Activated CD4-positive, alpha-beta memory T cell treated with anti-CD3 and anti-CD28 coated beads for 36 hours (primary cell): ENCODE measurements at places on chromosomes 3 and 15.
A peak's percentile ranks its signal among the peaks of the same experiment; 100 is the strongest.

DNA sequence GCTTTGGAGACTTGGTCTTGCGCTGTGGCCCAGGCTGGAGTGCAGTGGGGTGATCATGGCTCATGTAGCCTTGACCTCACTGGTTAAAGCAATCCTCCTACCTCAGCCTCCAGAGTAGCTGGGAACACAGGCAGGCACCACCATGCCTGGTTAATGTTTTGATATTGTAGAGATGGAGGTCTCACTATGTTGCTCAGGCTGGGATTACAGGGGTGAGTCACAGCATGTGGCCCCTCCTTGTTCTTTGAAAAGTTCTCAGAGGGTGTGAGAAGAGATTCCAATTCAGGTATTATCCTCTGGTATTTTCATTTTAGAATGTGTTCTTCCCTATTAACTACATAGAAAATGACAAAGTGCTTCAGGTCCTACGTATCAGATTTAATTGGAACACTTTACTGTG is 51.9 kb upstream of the RPL32 start:
- no peak for DNase-seq

DNA sequence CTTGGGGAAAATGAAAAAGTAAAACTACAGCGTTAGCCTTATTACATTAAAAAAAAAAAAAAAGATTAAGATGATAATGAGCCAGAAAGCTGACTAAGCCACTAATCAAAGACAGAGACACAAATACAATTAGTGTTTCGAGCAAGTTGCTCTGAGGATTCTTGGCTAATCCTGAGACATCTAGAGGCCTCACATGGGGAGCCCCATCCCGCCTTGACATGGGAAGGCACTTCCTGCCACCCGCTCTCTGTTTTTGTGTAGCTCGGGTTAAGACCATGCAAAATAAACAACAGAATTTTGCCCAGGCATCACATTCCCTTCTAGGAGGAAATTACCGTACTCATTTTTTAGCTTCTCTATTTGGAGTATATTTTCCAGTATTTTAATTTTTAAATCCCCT is 15.3 kb downstream of the HESX1 start:
- DNase-seq, result no peak

DNA sequence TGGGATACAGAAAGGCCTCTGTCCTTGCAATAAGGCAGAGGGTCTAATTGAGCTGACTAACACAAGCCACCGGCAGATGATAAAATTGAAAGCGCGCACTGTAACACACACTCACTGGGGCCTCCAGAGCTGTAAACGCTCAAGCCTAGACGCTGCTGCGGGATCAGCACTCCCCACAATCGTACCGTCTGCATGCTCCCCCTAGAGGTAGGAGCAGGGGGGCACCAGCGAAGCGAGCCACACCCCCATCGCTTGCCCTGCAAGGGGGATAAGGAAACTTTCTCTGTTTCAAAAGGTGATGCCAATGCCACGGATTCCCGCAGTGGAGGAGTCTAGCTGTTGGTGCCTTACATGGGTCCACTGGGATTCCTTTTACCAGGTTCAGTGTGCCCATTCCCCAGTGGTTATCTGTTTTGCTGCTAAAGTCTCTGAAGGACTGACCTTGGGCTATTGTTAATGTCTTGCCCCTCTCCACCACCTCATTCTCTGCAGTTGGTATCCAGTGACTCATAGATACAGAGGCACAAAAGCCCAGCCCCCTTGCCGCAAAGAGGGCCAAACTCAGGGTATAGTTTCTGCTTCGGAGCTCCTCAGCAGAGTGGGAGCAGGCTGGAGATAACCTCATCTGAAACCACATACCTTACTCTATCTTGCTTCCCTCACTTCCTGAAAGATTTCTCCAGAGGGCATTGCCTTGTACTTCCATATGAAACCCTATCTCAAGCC is 139.3 kb upstream of the KBTBD8 start:
- no peak for DNase-seq

DNA sequence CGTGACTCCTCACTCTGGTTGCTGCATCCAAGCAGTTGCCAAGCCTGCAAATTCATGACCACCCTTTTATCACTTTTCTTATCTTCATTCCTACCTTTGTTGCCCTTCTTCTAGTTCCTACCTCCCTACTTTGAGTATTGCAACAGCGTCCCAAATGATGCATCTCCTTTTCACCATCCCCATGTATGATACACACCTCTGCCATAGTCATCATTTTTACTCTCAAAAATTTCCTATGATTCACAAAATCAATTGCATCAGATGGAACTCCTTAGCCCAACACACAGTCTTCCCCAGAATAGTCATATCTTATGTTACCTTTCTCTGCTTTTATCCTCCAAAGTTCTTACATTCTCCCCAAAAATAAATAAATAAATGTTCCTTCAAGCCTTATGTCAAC is 262.6 kb downstream of the TBL1XR1 start:
- DNase-seq, result no peak

- DNase-seq, result peak; percentile 31
Observed at GRCh38 chr3:184525337-184526087, 36.1 kb upstream of the EPHB3 start.

- no peak for DNase-seq
Observed at GRCh38 chr3:16484984-16485383, 28.5 kb downstream of the RFTN1 start.

DNA sequence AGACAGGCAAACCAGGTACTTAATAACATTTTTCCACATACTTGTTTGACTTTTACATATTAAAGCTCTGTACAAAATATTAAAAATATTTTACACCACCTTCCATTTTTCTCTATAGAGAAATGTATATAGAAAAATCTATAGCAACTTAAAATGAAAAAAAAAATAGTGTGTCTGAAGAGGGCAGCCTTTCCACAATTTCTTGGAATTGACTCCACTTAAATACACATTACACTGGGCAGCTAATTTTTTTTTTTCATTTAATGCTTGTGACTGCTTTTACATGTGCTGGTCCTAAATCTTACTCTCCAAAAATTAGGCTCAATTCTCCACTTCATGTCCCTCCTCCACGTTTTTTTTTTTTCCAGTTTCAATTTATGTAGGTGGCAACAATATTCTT is 427.0 kb upstream of the RBMS3 start:
- no peak for DNase-seq
